A673 (cell line): ENCODE measurements at places on chromosomes 4 and X. TPM values are rescaled to one million over a fixed set of nuclear protein-coding genes. Genes with fewer than 3 reads are reported as not detected.

The CCDC110 gene
- 0.50 TPM in 1 of 2 replicates, not detected in the other for total RNA-seq

GRCh38 chr4:11565899-11566298, 137.2 kb upstream of the HS3ST1 start:
- H3K4me3 ChIP-seq, result no peak overlapping the region
- no peak for DNase-seq
- H3K36me3 ChIP-seq, result no peaks in the 10 kb centered on the region
- H3K4me1 ChIP-seq, result no peaks in the 10 kb centered on the region
- H3K27ac ChIP-seq, result no peak overlapping the region

DNA sequence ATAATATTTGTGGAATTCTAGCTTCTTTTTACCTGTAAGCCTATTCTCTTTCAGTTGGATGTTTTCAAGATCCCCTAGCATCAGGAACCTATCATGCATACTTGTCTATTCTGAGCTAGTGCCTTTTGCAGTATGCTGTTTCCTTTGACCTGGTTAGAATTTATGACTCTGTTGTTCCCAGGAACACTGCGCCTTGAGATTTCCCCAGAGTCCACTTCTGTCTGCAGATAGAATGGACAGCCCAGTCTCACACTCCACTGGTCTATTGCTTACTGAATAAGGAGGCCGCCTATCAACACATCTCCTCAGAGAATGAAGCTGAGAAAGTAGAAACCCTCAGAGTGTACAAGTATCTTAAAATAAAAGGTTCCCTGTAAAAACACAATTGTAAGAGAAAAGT, 465.1 kb upstream of the GALNTL6 start:
- H3K27me3 ChIP-seq, result no peaks in the 10 kb centered on the region
- H3K36me3 ChIP-seq, result no peaks in the 10 kb centered on the region
- H3K4me3 ChIP-seq, result no peak overlapping the region
- no peak overlapping the region for H3K27ac ChIP-seq
- H3K4me1 ChIP-seq, result no peaks in the 10 kb centered on the region

DNA sequence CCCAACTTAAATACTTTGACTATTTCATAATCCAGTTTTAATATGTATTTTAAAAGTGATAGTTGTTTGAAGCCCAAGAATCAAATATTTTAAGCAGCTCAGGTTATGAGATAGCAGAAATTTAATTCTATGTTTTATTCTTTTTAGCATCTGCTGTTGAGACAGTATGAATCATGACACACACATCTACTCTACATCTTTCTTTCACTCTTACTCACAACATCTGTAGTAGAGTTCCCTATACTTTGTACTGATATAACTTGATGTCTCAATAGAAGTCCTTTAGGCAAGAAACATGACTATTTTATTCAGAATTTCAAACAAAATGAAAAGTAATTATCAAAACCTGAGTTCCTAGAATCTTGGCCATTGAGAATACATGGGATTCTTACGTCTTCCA, 187.9 kb upstream of the GNPDA2 start:
- no peak overlapping the region for H3K27ac ChIP-seq
- no peaks in the 10 kb centered on the region for H3K27me3 ChIP-seq
- no peaks in the 10 kb centered on the region for H3K36me3 ChIP-seq
- no peak overlapping the region for H3K4me3 ChIP-seq
- DNase-seq, result no peak
- H3K4me1 ChIP-seq, result no peaks in the 10 kb centered on the region

The SOX3 gene
- not detected in 2 replicates for total RNA-seq

DNA sequence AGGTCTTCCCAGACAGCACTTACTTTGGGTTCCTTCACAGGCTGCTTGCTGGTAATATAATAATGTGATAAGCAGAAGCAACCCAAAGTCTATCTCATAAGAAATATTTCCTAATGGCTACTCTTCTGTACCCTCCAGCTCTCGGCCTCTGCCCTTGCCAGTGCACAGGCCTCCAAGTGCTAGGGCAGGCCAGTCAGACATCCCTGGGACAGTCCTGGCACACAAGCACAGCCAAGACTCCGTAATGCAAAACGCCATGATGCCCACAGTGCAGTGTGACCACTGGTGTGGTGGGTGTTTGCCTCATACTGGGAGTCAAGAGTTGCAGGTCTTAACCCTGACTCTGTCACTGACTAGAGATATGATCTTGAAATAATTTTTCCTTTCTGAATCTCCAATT, 35.1 kb downstream of the RNF150 start:
- H3K27me3 ChIP-seq, result no peaks in the 10 kb centered on the region
- no peak for DNase-seq
- no peaks in the 10 kb centered on the region for H3K36me3 ChIP-seq
- no peaks in the 10 kb centered on the region for H3K4me1 ChIP-seq

DNA sequence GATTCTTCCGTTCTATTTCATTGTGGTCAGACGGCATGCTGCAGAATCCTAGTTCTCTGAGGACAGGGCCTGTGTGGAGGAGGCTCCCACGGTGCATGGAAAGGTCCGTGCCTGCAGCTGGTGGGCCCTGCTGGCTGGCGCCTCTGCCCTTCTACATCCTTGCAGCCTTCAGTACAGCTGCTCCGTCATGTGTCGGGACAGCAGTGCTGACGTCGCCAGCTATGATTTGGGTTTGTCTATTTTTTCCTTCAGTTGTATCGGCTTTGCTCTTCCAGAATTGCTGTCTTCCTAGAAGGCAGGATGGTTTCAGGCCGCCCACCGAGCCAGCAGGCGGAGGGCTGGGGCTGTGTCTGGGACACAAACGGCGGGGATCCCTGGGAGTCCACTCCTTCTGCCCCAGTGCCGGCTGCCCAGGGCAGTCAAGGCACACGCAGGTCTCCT, 32.1 kb upstream of the CPLX1 start:
- H3K4me3 ChIP-seq, result no peak overlapping the region
- H3K36me3 ChIP-seq, result peaks cover 13% of the 10 kb centered on the region
- no peak overlapping the region for H3K27ac ChIP-seq
- no peaks in the 10 kb centered on the region for H3K27me3 ChIP-seq
- DNase-seq, result no peak

The MSANTD1 gene
- 2.3 and 2.6 TPM in 2 replicates for total RNA-seq

GRCh38 chrX:23115651-23116050, 115.9 kb downstream of the DDX53 start:
- no peaks in the 10 kb centered on the region for H3K4me1 ChIP-seq

GRCh38 chr4:74268643-74269042, 39.6 kb upstream of the EPGN start:
- no peak for DNase-seq
- no peaks in the 10 kb centered on the region for H3K36me3 ChIP-seq
- no peaks in the 10 kb centered on the region for H3K27me3 ChIP-seq
- H3K4me1 ChIP-seq, result no peaks in the 10 kb centered on the region
- no peak overlapping the region for H3K27ac ChIP-seq
- H3K4me3 ChIP-seq, result no peak overlapping the region

The EMCN gene
- total RNA-seq, result 7.8 and 7.9 TPM in 2 replicates

The FAM200B gene
- total RNA-seq, result 27.4 and 29.0 TPM in 2 replicates

DNA sequence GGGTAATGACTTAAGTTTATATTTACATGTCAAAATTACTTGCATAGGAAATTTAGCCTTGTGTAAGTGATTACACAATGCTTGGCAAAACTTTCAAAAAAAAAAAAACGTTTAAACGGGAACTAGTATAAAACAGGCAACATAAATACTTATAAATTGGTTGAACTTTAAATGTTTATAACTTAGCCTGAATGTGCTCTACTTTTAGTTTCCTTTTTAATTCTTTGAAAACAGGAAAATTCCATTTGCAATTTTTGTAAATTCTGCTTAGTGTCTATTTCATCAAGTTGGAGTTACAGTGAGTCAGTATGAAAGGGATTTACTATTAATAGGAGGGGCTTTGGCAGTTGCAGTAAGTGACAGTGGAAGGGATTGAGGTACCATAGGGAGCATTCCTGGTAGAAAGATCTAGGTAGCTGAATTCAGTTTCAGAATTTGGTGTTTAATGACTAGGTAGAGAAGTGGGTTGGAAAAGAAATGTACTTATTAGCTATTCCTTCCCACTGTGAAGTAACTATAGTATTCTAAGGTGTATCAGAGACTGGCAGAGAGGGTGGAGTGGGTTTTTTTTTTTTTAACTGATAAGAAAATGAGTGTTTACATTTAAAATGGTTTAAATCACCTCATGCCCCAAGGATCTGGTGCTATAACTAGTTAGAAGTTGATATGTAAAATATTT, 2.8 kb downstream of the STAG2 start:
- peaks cover 5% of the 10 kb centered on the region for H3K4me1 ChIP-seq
- peak overlapping the region; percentile 72 for H3K4me3 ChIP-seq
- no peaks in the 10 kb centered on the region for H3K27me3 ChIP-seq
- no peak for DNase-seq

The NSD2 gene
- 227 and 231 TPM in 2 replicates for total RNA-seq
